ENCODE measurements at places on chromosomes 5 and 9. TPM values are rescaled to one million over a fixed set of nuclear protein-coding genes. Genes with fewer than 3 reads are reported as not detected.

Gene PCDHB14
- total RNA-seq = 0.63 TPM

Gene SEMA6A
- total RNA-seq = 0.98 TPM

Gene LCN1
- not detected for total RNA-seq

Gene FAXDC2
- 1.3 TPM for total RNA-seq

Gene C9
- not detected for total RNA-seq

Gene TRIM52
- 1.3 TPM for total RNA-seq

Gene FOXD4L5
- not detected for total RNA-seq

Gene IL5
- total RNA-seq = not detected

Gene SPATA31E1
- total RNA-seq = not detected

Gene GNAQ
- 22.8 TPM for total RNA-seq

Gene PIP5K1B
- total RNA-seq = 0.13 TPM

Gene PCDHGA4
- 0.33 TPM for total RNA-seq

Gene DBH
- not detected for total RNA-seq

Gene CD274
- 12.1 TPM for total RNA-seq

Gene SPATA31A3
- not detected for total RNA-seq

Gene SLC22A5
- total RNA-seq = 24.8 TPM

Gene DMRTA1
- total RNA-seq = 1.9 TPM

Gene PCDHB15
- 1.0 TPM for total RNA-seq

Gene PLPPR1
- not detected for total RNA-seq

Gene MLANA
- total RNA-seq = not detected
